ENCODE measurements at places on chromosomes 2 and 18.

DNA sequence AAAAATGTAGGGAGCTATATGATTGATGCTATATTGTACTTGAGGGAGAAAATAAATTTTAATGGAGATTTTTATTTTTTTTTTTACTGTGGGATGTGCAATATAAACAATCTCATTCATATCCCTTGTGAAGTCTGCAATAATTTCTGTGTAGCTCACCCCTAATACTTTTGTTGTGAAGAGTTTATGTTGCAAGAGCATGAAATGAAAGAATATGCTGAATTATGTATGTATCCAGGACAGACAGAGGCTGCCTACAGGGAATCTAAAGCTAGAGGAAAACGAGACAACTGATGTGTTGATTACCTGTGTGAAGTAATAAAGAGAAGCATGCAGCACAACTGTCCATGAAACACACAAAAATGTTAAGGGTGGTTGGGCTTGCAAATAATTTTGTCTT lies 643.3 kb downstream of the DCDC2C start:
- no peak for DNase-seq

GRCh38 chr2:206784559-206785353 lies 19.4 kb downstream of the FASTKD2 start:
- DNase-seq = no peak

GRCh38 chr2:224069172-224069571 lies 30.1 kb upstream of the SERPINE2 start:
- peak; percentile 10 for DNase-seq

DNA sequence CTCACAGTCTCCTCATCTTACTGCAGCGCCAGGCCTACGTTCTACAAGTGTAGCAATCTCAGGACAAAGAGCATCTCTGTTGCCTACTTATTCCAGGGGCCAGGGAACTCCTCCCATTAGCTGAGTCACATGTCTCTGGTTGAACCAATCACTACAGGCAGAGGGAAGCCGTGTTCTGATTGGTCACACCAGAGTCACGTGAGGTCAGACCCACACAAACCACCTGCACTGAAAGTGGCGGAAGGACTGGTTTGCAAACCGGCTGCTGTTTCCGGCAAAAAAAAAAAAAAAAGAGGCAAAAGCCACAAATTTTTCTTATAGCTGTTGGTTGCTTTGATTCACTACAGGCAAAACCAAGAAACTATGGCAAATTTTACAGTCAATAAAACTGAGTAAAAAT lies 21.9 kb upstream of the USP14 start:
- no peak for DNase-seq

GRCh38 chr2:26412091-26412673 lies 10.5 kb downstream of the DRC1 start:
- no peak for DNase-seq

DNA sequence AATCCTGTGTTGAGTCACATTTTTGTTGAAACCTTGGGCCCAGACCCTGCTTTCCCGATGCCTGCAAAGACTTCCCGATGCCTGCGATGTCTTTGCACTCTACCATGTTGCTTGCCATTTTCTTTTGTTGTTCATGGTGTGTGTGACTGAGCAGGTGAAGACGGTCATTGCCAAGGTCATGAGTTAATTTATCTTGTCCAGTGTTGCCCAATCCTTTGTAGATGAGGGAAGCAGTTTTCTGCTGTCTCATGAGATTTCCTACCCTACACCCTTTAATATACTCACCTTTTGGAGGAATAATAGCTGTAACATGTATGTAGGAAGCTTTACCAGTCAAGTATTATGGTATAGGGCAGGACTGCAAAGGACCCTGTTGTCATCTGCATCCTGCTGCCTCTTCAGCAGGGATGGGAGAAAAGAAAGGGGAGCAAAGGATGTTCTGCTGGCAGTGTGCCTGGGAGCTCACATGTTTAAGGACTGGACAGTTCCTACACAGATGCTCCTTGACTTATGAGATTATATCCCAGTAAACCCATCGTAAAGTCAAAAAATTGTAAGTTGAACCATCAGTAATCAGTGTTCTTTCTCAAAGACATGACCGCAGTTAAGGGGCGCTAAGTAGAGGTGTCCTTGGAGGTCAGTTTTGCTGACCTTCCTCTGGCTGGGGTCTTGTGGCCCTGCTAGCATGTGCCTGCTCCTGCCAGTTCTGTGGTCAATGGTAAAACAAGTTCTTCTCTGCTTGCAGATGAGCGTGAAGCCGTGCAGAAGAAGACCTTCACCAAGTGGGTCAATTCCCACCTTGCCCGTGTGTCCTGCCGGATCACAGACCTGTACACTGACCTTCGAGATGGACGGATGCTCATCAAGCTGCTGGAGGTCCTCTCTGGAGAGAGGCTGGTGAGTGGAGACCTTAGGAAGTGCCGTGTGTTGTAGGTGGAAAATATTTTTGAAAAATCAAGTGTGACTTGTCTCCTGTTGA lies 124.8 kb upstream of the EML6 start:
- no peak for DNase-seq

- no peak for DNase-seq
Measured at GRCh38 chr18:13276530-13277520, 58.3 kb downstream of the LDLRAD4 start.

GRCh38 chr2:12714391-12715221 lies 2.1 kb upstream of the TRIB2 start:
- DNase-seq = no peak

DNA sequence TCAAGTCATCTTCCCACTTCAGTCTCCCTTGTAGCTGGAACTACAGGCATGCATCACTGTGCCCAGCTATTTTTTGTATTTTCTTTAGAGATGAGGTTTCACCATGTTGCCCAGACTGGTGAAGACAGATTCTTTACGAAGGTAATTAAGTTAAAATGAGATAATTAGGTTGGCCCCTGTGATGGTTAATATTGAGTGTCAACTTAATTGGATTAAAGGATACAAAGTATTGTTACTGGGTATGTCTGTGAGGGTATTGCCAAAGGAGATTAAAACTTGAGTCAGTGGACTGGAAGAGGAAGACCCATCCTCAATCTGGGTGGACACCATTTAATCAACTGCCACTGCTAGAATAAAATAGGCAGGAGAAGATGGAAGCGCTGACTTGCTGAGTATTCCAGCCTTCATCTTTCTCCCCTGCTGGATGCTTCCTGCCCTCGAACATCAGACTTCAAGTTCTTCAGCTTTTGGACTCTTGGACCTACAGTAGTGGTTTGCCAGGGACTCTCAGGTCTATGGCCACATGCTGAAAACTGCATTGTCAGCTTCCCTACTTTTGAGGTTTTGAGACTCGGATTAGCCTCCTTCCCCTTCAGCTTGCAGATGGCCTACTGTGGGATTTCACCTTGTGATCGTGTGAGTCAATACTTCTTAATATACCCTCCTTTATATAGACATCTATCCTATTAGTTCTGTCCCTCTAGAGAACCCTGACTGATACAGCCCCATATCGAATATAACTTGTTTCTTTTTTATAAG lies 269.1 kb downstream of the TMX3 start:
- DNase-seq = no peak

- DNase-seq = no peak
Measured at GRCh38 chr18:69031571-69031970, 233.7 kb downstream of the CCDC102B start.

- no peak for DNase-seq
Measured at GRCh38 chr2:669323-669722, 7.9 kb downstream of the TMEM18 start.

- no peak for DNase-seq
Measured at GRCh38 chr2:237556773-237557632, 9.4 kb upstream of the PRLH start.

GRCh38 chr2:104140361-104140760 lies 713.6 kb upstream of the POU3F3 start:
- no peak for DNase-seq

DNA sequence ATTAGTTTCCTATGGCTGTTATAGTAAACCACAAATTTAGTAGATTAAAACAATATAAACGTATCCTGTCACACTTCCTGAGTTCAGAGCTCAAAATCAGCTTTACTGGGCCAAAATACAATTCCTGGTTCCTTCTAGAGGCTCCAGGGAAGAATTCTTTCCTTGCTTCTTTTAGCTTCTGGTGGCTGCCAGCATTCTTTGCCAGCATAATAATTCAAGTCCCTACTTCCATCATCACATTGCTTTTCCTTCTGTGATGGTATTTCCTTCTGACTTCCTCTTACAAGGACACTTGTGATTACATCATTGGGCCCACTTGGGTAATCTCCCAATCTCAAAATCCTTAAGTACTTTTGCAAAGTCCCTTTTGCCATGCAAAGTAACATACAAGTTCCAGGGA lies 40.6 kb downstream of the MOB4 start:
- DNase-seq = no peak

DNA sequence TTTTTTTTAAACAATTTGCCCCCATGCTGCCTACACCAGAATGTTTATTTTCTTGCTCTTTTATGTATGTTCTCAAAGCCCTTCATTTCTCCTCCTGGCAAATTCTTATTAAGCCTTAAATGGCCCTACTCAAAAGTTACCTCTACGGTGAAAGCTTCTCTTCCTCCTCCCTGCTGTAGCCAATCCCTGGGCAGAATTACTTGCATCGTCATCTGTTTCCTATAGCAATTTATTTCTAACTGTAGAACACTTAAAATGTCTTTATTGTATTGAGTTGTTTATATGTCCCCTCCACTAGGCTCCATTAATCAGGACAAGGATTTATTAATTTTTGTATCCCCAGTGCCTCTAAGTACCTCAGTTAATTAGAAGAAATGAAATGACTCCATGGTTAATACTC lies 2.5 kb upstream of the RAD51AP2 start:
- DNase-seq = no peak

- no peak for DNase-seq
Measured at GRCh38 chr2:16760426-16760825, 94.8 kb upstream of the CYRIA start.

DNA sequence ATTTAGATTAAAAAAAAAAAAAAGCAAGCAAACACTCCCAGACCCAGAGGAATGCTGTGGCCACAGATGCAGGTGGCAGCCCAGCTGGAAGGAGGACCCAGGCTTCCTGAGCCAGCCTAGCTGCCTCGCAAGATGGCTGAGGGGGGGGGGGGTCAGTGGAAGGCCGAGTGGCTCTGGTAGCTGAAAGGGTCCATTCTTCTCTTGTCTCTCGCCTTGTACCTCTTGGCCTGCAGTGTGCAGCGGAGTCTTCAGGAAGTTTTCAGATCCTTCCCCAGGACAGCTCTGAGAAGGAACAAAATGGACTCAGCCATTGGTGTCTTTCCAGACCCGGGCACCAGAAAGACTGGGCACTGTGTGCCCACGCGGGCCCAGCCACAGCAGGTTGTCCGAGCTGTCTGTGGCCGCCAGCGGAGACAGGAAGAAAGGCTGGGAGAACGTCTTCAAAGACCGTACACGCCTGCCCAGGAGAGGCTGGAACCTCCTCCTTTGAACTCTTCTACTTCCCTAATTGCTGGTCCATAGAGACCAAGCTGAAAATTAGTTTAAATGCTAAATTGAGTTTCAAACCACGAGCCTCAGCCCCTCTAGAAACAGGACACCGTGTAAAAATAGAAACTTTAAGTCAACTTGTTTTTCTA lies 21.3 kb downstream of the APCDD1 start:
- no peak for DNase-seq

- no peak for DNase-seq
Measured at GRCh38 chr2:163877316-163877715, 141.5 kb upstream of the FIGN start.

DNA sequence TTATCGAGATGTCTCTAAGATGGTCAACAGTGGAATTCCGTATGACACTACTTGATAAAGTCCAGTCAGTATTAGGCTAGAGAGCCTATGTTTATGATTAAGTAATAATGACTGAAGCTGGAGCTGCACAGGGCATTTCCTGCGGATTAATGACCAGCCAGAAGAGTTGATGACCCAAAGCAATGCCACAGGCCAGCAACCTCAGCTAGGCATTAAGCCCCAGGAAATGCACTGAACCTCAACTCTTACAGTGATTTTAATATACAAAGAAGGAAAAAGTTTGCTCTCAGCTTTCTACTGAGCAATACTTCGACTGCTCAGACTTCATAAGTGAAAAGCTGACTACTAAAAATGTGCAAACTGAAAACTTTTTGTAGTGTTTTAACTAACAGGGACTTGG lies 3.9 kb downstream of the KCTD1 start:
- DNase-seq = no peak

DNA sequence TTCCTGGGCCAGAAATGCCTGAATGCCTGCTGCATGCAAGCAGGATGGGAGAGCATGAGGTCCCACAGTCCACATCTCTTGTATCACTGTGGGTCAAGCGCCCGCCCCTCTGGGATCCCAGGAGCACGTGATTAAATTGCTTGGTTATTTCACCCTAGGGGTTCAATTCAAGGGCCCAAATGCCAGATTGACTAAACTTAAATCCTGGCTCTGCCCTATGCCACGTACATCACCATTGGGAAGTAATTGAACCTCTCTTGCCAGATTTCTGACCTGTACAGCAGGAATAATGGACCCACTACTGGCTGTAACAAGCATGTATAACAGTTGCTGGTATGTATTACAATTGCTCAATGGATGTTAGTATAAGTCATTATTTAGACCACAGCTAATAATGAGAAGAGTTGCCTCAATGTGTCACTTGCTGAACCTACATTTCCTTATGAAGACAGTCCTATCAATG lies 19.9 kb downstream of the FHL2 start:
- no peak for DNase-seq

GRCh38 chr2:230634146-230634545 lies 78.5 kb upstream of the CAB39 start:
- DNase-seq = no peak

- DNase-seq = no peak
Measured at GRCh38 chr2:62319070-62319469, 123.2 kb downstream of the B3GNT2 start.

GRCh38 chr2:152395572-152395971 lies 60.6 kb downstream of the FMNL2 start:
- no peak for DNase-seq

DNA sequence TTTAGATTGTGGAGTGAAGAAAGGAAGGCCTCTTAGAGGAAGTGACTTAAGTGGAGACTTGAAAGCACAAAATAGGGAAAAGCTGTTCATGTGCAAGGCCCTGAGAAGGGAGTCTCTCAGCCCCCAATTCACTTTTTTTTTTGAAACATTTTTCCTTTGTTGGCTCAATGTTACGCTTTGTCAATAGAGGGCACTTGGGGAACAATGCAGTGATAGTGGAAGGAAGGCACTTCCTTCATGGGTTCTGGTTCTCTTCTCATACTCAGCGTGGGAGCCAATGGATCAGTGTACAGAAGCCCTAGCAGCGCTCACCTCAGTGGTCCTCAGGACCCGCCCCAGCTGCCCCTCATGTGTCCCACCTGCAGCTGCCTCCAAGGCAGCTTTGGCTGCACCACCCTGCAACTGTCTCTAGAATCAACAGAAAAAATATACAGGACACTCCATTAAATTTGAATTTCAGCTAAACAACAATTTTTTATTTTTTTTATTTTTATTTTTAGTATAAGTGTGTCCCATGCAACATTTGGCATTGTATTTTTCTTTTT lies 8.6 kb upstream of the C2orf42 start:
- DNase-seq = no peak

GRCh38 chr2:171583566-171583965 lies 61.3 kb downstream of the CYBRD1 start:
- DNase-seq = no peak

DNA sequence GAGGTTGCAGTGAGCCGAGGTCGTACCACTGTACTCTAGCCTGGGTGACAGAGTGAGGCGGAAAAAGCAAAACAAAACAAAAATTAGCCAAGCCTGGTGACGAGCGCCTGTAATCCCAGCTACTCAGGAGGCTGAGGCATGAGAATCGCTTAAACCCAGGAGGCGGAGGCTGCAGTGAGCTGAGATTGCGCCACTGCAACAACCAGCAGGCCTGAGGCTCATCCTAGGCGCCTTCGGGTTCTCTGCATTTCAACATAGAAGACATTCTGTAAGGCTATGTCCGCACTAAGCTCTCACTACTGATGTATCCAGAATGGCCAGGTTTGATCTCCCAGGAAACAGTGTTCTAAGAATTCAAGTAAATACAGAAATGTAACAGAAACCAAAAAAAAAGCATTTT lies 23.5 kb downstream of the PTPN2 start:
- DNase-seq = no peak

Measured in body of pancreas (tissue), 4 donors.